ENCODE measurements at places on chromosomes 2 and 18.
A peak's percentile ranks its signal among the peaks of the same experiment; 100 is the strongest.

GRCh38 chr2:3476321-3476984 lies 42.9 kb downstream of the ADI1 start:
- DNase-seq: no peak

GRCh38 chr18:59387687-59388565 lies 28.9 kb upstream of the LMAN1 start:
- no peak for DNase-seq

- no peak for DNase-seq
These were observed 411.1 kb downstream of the NRXN1 start for GRCh38 chr2:50620783-50621182.

- DNase-seq: no peak
These were observed 36.0 kb downstream of the SKA1 start for GRCh38 chr18:50410894-50411293.

GRCh38 chr18:23353459-23353858 lies 99.6 kb upstream of the RIOK3 start:
- DNase-seq: no peak

DNA sequence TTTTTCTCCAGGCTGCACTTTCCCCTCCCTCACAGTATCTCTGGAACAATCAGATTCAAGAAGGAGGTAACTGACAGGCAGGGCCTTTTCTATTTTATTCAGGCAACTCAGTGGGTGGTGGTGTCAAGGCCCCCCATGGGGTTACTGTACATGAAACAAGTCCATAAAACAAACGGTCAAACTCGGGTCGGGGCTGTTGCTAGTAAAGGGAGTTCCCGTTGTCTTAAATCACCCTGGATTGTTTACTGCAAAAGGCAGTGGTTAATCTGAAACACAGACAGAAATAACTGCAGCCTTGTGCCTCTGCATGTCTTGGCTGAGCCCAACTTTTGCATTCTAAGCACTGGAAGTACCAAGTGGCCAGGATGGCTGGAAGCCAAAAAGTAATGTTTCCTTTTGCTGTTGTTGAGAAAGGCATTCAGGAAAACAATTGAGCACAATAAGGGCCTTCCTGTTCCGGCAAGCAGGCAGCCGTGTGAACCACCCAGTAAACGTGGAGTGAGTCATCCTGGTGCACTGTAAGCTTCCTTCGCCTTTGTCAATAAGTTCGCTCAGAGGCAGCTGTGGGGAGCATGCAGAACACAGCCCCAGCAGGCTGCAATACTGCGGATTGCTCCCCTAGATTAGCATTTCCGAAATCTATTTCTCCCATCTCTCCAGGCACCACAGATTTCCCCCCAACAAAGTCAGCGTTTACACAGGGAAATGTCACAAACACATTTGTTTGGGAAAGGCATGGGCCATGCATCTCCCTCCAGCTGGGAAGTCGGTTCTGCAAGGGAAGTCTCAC lies 149.6 kb downstream of the IRS1 start:
- peak; percentile 20 for DNase-seq

- DNase-seq: no peak
These were observed 45.3 kb downstream of the FBLN7 start for GRCh38 chr2:112183327-112184025.

- no peak for DNase-seq
These were observed 7.9 kb downstream of the PPP3R1 start for GRCh38 chr2:68244456-68244855.

GRCh38 chr2:11726384-11726783 lies 20.0 kb upstream of the LPIN1 start:
- DNase-seq: no peak
